ENCODE measurements at places on chromosomes 2 and 18.

DNA sequence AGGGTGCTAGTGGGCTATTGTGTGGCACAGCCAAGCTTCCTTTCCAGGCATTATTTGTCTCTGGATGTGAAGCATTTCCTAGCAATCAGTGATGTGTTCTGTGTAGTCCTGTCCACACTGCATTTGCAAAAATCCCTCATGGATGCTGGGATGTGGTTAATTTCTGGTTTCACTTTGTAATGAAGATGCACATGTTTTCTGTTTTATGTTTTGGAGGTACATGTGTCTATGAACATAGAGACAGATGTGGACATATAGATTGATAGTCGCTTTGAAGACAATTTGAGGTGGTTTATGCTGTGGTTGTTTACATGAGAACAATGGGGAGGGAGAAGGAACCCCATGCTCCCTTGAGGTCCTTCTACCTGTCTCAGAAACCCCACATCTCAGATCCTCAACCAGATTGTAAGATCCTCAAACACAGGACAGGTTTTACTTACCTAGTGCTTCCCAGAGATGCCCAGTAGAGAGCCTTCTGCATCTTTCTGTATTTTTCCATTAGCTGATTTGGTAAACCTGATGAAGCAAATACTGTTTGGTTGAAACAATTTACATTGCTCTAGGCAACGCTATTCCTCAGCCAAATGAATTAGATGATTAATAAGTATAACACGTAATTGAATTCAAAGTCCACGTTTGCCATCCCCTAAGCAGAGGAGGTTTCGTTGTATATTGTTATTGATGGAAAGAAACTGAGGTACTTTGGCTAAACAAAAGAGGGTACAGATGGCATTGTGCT, 204.4 kb downstream of the SPP2 start:
- no peak for DNase-seq

- no peak for DNase-seq
Observed at GRCh38 chr2:152227969-152228592, 52.5 kb upstream of the STAM2 start.

DNA sequence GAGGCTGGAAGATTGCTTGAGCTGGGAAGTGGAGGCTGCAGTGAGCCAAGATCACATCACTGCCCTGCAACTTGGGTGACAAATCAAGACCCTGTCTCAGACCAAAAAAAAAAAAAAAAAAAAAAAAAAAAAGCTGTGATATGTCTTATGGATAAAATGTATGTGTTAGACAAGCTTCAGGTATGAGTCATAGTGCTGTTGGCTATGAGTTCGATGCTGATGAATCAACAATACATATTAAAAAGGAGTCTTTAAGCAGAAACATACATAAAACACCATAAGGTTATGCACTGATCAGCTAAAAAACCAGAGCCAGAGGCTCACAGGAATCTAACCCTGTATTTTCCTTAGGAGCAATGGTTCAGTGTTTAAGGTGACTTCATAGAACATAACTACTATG, 332.3 kb downstream of the NCKAP5 start:
- no peak for DNase-seq

- DNase-seq: no peak
Observed at GRCh38 chr18:44356566-44357157, 324.0 kb upstream of the SETBP1 start.

DNA sequence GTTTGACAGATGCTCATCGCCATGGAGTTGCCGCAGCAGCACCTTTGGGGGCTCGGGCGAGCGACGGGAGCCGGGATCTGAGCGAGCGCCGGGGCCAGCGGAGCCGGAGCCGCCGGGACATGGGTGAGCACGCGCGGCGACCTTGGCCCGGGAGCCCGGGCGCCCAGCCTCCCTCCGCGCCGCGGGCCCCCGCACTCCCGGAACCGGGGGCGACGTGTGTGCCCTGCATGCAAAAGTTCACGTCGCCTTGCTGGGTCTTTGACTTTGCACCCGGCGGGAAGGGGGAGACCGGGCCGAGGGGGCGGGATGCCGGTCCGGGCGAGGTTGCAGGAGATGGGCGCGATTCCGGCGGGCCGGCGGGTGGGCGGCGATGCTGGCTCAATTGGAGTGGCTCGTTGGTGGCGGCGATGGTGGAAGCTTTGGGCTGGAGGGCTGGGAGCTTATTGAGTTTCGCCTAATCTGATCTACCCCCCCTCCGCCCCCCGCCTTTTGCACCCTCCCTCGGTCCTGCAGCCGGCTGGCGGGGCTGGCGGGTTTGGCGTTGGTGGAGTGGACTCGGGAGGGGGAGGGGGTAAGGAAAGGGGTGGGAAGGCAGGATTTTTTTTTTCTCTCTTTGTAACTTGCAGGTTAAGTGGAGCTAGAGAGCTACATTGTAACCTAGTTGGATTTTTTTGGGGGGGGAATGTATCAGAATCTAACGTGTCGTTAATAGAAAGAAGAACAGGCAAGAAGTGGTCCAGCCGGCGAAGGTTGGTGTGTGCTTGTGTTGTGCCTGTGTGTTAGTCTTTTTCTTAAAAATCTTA, at the start of gene SETBP1:
Gene SETBP1 (plus strand): TSS at position 616 of the 803 bp plus-strand sequence. CDS start 20,459 bp downstream, outside the sequence.
- no peak for DNase-seq

- no peak for DNase-seq
Observed at GRCh38 chr2:28152585-28153280, 239.9 kb upstream of the FOSL2 start.

GRCh38 chr18:49456794-49457193, 3.7 kb downstream of the DYM start:
- DNase-seq: no peak

GRCh38 chr2:169172914-169173313, 103.6 kb downstream of the DHRS9 start:
- DNase-seq: no peak

- no peak for DNase-seq
Observed at GRCh38 chr2:161979490-161979889, 94.5 kb downstream of the DPP4 start.

DNA sequence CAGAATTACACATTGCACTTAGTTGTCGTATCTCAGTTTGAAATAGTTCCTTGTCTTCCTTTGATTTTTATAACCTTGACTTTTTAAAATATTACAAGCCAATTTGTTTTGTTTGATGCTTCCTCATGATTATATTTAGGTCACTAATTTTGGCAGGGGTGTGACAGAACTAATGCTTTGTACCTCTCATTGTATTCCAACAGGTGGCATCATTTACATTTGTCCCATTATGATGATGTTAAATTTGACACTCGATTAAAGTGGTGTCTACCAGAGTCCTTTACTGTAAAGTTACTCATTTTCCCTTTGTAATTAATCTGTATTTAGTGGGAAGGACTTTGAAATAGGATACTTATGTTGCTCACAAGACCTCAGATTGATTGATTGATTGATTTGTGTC, 21.5 kb upstream of the MFSD2B start:
- peak; percentile 31 for DNase-seq

DNA sequence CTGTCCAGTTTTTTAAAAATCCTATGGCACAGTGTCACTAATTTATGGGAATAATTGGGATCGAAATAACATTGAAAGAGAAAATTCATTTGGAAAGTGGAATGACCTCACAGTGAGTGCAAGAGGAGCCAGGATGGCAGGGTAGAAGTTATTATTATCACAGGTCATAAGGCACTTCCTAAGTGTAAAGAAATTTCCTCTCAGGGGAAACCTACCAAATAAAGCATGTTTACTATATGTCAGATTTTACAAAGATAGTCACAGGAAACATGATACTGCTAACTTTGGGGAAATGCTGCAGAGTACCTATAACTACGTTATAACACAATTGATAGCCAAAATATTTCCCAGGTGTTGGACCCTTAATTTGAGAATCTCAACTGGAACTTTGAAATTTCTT, 226.3 kb upstream of the SMAD7 start:
- DNase-seq: no peak

DNA sequence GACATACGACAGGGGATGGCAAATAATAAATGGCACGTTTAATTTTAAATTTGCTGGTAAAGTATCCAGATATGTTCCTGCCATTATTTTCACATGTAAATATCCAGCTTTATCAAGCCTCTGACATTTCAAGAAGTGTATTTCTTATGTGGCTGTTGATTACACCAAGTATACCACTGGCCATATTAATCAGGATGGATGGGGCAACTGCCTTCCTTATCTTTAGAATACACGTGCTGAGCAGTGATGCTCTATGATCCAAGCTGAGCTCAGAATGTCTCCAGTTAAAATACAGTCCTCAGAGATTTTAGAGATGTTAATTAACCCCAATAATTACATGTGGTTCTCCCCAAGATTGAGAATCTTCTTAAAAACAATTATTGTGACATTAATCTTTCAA, 38.3 kb upstream of the RAPGEF4 start:
- DNase-seq: no peak

DNA sequence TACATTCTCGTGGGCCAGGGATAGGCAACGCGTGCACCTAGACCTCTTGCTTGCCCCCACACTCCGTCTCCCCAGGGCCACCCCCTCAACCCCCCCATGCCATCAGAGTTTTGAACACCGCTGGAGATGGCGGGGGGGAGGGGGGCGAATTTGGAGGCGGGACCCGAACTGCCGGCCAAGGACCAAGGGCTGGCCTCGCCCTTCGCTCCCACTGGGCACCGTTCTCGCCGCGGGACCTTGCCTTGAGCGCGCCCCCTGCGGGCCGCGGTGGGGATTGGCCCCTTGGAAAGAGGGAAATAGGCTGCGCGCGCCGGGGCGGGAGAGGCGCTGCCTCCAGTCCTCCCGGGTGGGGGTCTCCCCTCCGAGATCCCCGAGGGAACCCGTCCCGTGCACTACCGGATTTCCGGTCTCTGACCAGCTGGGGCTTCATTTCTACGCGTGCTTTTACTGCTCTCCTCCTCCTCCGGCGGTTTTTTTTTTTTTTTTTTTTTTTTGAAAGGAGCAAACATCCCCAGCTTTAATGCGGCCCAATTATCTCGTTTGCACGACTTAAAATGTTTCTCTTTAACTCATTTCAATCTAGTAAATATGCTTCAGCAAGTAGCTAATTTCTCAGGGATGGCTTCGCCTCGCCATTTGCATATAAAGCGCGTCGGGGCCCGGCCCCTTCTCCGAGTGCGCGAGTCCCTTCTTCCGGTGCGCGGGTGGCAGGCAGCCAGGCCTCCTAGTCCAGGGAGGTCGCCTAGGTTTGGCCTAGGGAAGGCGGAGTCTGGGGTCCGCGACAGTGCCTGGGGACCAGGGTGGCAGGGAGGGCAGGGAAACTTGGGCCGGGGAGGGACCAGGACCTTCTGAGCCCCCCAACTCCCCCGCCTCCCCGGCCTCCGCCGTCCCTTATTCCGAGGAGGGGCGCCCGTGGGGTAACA, 10.0 kb upstream of the GBX2 start:
- DNase-seq: peak; percentile 77

DNA sequence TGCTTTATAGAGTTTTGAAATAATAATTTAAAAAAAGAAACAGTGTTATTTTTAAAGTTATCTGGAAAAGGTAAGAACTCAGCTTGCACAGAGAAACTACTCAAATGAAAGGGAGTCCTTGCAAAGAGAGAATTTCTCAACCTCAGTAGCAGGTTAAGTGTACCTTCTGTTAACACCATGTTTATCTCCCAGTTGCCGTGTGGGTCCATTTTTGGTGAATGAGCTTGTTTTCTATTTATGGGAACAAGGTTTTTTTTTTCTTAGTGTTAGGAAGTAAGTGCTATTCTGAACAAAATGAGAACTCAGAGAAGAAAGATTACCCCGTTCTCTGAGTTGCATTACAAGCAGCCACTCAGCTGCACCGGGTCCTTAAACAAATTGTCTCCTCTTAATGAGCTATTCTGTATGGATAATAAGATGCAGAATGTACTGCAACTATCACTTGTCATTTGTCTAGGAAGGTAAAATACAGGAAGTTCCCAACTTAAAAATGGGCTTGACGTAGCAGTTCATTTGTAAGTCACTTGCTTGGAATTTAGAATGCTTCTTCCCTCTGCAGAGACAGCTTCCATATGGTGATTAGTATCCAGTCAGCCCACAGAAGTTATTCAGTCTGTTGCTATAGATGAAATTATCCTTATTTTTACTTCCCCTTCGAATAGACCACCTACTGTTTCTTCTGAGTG, 74.9 kb downstream of the LTBP1 start:
- DNase-seq: no peak

- no peak for DNase-seq
Observed at GRCh38 chr2:200730960-200731359, 80.8 kb upstream of the BZW1 start.

GRCh38 chr18:68699043-68699442, 15.9 kb downstream of the TMX3 start:
- peak; percentile 11 for DNase-seq

DNA sequence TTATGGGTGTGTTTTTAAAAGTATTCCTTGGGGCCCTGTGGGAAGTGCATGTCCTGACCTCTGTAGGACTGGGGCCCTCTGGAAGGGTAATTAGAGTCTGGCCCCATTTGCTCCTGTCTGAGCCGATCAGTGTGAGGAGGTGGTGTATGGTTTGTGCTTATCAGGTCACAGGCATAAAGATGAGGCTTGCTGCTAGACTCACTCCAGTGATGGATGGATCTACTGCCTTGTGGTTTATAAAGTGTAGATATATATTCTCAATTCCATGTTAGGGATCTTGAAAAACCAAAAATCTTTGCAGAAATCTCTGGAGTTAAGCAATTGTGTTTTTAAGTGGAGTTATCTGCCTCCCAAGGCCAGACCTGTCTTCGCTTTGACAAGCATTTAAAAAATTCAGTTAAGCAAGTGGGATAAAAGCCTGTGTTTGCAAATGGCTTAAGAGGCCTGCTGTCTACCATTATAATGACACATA, 182.4 kb downstream of the PTPRM start:
- no peak for DNase-seq

DNA sequence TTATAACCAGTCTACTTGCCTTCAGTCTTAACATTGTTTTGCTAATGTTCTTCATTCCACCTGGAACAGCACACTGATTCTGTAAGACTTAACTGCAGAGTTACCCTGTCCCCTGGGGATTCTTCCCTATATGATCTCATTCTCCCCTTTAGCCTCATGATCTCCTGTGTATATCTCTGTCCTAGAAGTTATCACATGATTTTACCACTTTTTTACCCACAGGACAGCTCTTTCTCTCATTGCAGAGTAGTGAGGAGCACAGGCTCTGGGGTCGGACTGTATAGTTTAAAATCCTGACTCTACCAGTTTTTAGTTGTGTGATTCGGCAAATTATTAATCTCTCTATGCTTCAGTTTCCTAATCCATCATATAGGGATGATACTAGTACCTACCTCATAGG, 14.2 kb upstream of the EXOC6B start:
- no peak for DNase-seq

DNA sequence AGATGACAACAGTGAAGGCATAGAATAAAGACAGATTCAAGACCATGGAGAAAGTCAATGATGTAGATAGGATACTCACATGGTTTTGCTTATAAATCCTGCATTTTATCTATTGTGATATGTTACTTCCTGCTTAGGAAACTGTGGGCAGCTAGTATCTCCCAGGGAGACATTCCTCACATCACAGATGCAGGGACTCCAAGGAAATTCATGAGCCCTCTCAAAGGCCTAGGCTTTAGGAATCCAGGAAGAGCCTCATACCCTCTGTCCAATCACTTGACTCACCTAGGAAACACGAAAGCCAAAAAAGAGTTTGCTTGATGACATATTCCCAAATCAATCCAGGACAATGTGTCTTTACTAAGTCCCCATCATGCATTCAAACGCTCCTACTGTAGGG, 247.8 kb upstream of the KLHL29 start:
- no peak for DNase-seq

GRCh38 chr2:213980883-213981282, 430.0 kb upstream of the VWC2L start:
- no peak for DNase-seq

- no peak for DNase-seq
Observed at GRCh38 chr18:57698571-57699276, 77.1 kb upstream of the NARS1 start.
